Fibroblast of villous mesenchyme (primary cell): ENCODE measurements at places on chromosomes 3 and 15. TPM values are rescaled to one million over a fixed set of nuclear protein-coding genes. Genes with fewer than 3 reads are reported as not detected.

The TMEM45A gene
- 31.2 and 53.1 TPM in 2 replicates for total RNA-seq

The DNAH12 gene
- under 0.01 TPM in 2 replicates for total RNA-seq

The GABPB1 gene
- 33.8 and 44.9 TPM in 2 replicates for total RNA-seq

The TTC23 gene
- 20.9 and 28.5 TPM in 2 replicates for total RNA-seq

The GPR156 gene
- total RNA-seq, result 0.43 and 1.3 TPM in 2 replicates

The MEX3B gene
- total RNA-seq, result 3.9 and 6.4 TPM in 2 replicates

The NCKIPSD gene
- total RNA-seq, result 17.7 and 23.3 TPM in 2 replicates

The GUCA1C gene
- not detected in 2 replicates for total RNA-seq

The IL5RA gene
- total RNA-seq, result not detected in 2 replicates

The GOLGA8R gene
- 1.3 and 1.9 TPM in 2 replicates for total RNA-seq

The UCN2 gene
- total RNA-seq, result 6.0 and 11.9 TPM in 2 replicates

The TRH gene
- not detected in 2 replicates for total RNA-seq

The ST8SIA2 gene
- total RNA-seq, result under 0.01 TPM in 1 of 2 replicates, not detected in the other

The TRPM1 gene
- under 0.01 TPM in 1 of 2 replicates, not detected in the other for total RNA-seq

The ZBTB38 gene
- total RNA-seq, result 210 and 326 TPM in 2 replicates

The EPB42 gene
- not detected in 2 replicates for total RNA-seq

The SCAPER gene
- total RNA-seq, result 6.1 and 9.1 TPM in 2 replicates

The RAB43 gene
- 19.0 and 20.6 TPM in 2 replicates for total RNA-seq

The THAP10 gene
- total RNA-seq, result 1.9 and 2.6 TPM in 2 replicates

The TM4SF18 gene
- total RNA-seq, result 0.32 TPM in 1 of 2 replicates, not detected in the other

The TEX9 gene
- 2.9 and 3.9 TPM in 2 replicates for total RNA-seq

The PYGO1 gene
- 9.0 and 12.5 TPM in 2 replicates for total RNA-seq

The MESP1 gene
- under 0.01 TPM in 2 replicates for total RNA-seq

The CP gene
- under 0.01 TPM in 1 of 2 replicates, not detected in the other for total RNA-seq

The RBP2 gene
- total RNA-seq, result not detected in 2 replicates

The UBE2E1 gene
- total RNA-seq, result 62.2 and 69.5 TPM in 2 replicates

The C3orf33 gene
- 4.5 and 7.8 TPM in 2 replicates for total RNA-seq

The LMOD3 gene
- total RNA-seq, result not detected in 2 replicates

The WDR76 gene
- total RNA-seq, result 15.1 and 17.7 TPM in 2 replicates

The SOX14 gene
- not detected in 2 replicates for total RNA-seq

The UBAP1L gene
- 1.7 and 2.3 TPM in 2 replicates for total RNA-seq
